Uterus (tissue), 4 donors: ENCODE measurements at places on chromosomes 7 and 10.

DNA sequence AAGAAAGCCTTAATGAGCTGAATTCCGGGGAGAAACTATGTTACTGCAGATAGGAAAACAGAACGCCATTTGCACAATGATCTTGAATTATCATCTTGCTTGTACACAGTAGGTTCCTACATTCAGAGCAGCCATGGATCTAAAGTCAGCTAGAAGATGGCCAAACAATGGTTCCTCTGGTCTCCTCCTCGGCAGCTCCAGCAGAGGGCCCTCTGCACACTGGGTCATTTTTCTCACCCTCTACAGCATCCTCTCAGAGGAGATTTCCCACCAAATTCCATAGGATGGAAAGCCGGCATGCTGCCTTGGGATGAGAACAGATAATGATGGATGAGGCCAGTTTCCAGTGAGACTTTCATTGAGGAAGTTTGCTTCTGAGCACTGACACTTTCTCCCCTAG is 308.5 kb upstream of the NFE2L3 start:
- DNase-seq, result no peak

GRCh38 chr7:2066251-2066919 is 166.4 kb downstream of the MAD1L1 start:
- DNase-seq, result no peak

DNA sequence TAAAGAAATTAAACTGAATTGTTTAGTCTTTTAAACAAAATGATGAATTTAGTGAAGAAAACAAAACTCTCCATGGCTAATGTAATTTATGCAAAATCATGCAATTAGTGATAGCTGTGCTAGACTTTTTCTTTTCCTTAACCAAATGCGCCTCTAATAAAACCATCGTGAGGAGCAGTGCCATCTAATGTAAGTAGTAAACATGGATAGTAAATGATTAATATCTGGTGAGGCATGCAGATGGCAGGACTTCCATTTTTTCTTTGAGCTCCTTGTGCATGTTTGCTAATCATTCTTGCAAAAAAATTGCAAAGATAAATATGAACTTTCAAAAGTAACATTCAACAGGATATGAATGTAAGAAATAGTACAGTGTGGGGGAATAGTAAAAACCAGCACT is 2.3 kb downstream of the INSYN2A start:
- DNase-seq, result no peak

DNA sequence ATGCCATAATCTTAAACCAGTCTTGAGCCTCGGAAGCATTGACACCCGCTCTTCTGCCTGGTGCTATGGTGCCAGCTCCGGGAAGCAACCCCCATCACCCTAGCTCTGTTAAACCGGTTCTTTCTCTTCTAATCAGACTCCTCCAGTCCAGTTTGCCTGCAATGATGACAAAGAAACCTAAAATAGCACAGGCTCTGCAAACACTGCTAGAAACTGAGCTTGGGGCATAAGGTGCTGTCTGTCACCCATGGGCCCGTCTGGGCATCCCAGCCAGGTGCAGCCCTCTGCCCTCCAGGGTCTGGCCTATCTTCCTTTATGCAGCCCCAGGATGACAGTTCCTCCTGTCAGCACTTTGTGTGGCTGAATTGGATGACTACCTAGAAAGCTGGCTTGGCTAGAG is 14.2 kb upstream of the CAMK2G start:
- DNase-seq, result no peak

- no peak for DNase-seq
Measured at GRCh38 chr7:138417078-138417700, 42.9 kb upstream of the TRIM24 start.

DNA sequence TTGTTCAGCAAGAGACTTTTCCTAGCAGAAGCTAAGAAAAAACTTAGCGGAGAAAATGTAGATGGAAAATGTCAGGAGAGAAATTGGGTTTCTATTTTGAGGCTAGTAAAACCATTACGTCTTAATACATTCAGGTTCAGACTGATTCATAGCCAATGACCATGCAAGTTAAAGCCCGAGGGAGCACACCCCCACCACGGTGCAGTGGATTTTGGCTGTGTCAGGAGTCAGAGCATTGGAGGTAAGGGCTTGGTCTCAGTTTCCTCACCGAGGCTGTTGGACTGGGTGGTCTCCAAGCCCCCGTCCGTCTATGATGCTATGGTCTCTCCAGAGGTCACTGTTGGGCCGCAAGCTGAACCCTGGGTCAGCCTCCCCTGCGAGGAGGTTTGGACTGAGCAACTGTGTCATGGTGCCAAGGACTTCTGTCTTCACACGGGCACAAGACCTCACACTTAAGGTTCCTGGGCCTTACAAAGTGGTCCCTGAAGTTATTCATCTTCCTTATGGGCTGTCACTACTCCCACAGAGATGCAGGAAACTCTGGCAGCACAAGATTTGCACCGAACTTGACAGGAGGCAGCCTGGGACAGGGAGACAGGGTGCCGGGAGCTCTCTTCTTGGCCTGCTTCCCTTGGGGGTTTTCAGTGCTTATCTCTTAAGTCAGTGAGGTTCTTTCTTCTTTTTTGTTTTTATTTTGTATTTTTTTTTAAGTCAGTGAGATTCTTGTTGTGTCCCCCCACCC is 186.8 kb downstream of the PHTF2 start:
- DNase-seq, result no peak

DNA sequence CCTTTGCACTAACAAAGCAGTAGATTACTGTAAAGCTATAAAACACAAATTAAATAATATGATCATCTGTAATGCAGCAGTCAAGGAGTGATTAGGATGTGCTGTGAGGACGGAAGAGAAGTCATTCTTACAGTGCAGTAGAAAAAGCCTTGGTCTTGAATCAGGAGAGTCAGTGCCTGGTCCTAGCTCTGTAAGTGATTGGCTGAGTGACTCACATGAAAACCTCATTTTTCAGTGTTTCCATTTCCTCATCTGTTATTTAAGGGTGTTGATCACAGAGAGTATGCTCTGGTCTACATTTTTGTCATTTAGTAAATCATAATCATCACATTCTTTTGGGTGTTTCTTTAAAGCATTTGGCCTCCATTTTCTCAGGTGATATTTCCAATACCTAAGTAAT is 717.8 kb downstream of the LRMDA start:
- DNase-seq, result no peak

DNA sequence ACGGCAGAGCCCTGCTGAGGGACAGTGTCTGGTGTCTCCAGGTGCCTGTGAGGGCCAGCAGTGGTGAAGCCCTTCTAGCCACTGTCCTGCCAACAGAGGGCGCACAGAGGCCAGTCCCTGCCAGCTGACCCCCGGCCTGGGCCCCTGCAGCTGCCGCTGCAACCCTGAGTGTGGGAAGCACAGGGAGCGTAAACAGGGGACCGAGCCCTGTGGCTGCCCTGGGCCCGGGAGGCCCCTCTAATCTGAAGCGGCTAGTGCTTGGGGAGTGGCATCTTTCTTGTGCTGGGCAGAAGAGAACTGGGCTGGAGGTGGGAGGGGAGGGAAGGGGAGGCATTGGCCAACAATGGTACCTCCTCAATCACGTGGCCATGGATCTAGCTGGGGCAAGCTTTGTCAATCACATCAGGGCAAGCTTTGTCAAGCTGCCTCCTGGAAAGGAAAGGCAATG is 34.6 kb downstream of the TRIM8 start:
- DNase-seq, result peak; percentile 38

GRCh38 chr10:61157182-61157581 is 213.2 kb upstream of the RHOBTB1 start:
- no peak for DNase-seq

DNA sequence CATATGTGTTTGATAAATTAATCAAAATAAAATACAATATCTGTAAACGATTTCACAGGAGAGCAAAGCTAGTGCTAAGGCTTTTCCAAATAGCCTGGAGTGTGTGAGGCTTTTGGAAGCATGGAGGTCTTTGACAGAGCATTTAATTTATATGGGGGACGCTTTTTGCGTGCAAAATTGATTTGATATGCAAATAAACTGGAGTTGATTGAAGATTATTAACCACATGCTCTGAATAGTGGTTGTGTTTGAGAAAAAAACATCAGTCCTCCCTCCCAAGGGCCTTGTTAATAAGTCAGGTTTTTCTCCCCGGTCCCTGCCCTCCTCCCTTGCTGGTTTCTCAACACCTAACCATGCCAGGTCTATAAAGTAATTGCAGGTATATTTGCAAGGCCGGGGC is 85.1 kb upstream of the FGFR2 start:
- DNase-seq, result no peak

- DNase-seq, result no peak
Measured at GRCh38 chr7:142806022-142806356, 35.2 kb downstream of the PRSS2 start.

GRCh38 chr7:139047970-139048369 is 12.1 kb upstream of the ZC3HAV1L start:
- DNase-seq, result no peak
